ENCODE measurements at places on chromosomes 2 and 18.

DNA sequence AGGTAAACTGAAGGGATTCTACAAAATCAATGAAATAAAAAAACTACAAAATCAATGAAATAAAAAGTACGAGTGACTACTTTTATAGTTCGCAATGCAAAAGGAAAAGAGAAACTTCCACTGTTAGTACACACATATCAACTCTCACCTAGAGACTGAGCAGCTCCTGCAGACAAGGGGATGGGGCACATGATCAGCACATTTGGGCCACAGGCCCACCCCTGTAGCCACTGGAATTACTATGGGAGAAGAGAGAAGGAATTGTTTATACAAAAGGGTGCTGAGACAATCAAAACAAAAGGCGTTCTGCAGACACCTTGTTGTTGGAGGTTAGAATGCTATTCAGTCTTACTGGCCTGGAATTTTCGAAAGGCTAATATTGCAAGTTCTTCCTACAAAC is 34.7 kb upstream of the CD226 start:
- DNase-seq: no peak

GRCh38 chr2:199994371-199994770 is 39.0 kb downstream of the MAIP1 start:
- no peak for DNase-seq

DNA sequence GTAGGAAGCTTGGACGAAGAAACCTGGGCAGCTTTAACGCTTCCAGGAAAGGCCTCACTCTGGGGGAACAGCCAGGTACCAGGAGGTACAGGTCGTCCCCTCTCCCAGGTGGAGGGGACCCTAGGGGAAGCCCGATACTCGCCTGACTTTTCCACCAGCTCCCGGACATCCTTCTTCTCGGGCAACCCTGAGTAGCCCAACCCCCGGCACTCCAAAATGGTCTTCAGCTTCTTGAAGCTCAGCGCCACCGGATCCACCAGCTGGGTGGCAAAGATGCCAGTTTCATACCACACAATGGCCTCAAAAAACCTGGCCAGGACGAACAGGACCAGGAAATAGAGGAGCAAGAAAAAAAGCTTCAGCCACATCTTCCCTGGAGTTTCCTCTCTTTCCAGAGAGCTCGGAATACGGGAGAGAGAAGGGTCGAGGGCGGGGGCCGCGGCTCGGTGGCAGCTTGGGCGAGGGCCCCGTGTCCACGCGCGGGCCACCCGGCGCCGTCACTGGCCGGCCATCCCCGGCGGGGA is 1.1 kb downstream of the RNF103 start:
- DNase-seq: peak; percentile 18

DNA sequence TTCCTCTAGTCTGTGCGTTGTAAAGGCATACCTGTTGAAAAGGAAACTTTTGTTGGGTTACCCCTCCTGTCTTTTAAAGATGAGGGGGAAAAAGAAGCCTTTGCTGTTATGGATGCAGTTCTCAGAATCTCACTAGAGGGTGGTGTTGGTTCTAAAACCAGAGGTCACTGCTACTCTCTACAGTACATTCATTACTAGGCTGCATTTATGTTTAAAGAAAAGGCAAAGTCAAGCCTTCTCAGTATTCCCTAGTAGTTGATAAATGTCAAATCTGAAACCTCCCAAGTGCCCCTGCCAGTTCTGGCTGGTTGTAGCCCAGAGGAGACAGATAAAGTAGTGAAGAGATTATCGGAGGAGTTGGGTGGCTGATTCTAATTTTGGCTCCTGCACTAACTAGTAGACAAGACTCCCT is 1.4 kb upstream of the PLCL1 start:
- no peak for DNase-seq

DNA sequence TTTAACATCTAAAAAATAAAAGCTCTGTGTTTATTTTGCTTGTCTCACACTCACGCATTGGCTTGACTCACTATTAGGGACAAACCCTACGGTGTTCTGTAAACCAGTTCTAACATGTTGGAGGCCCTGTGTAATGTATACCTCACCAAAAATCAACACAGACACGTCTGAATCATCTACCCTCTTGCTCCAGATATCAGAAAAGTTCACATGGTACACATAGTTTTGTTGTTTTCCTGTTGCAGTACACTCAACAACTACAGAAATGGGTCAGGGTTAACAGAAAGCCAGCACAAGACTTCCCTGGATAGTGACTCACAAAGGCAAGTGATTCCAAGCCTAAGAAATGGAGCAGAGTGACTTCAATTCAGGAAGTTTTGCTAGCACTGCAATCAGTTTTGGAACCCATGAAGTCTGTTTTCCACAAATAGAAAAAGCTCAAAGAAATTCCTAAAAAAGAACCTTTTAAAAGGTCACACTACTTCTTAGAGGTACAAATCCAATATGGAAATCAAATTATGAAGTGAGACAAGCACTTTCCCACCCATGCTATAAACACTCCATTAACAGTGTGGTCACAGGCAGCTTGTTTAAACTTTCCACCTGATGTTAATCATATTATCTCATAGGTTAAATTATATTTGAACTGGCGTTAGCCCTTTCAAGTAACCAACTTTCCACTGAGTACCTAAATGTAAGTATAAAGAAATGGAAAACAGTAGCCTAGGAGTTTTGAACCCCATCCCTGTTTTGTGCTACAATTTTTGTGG is 87.4 kb downstream of the GAREM1 start:
- DNase-seq: no peak

- no peak for DNase-seq
Observed at GRCh38 chr18:13605901-13606300, 120.5 kb downstream of the FAM210A start.

GRCh38 chr2:119364798-119365197 is 1.8 kb downstream of the C2orf76 start:
- DNase-seq: no peak

DNA sequence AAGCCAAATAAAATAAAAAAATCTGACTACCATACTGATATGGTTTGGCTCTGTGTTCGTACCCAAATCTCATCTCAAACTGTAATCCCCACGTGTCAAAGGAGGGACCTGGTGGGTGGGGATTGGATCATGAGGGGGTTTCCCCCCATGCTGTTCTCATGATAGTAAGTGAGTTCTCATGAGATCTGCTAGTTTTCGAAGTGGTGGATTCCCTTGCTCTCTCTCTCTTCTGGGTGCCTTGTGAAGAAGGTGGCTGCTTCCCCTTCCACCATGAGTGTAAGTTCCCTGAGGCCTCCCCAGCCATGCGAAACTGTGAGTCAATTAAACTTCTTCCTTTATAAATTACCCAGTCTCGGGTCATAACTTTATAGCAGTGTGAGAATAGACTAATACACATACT is 123.8 kb upstream of the WDSUB1 start:
- no peak for DNase-seq

DNA sequence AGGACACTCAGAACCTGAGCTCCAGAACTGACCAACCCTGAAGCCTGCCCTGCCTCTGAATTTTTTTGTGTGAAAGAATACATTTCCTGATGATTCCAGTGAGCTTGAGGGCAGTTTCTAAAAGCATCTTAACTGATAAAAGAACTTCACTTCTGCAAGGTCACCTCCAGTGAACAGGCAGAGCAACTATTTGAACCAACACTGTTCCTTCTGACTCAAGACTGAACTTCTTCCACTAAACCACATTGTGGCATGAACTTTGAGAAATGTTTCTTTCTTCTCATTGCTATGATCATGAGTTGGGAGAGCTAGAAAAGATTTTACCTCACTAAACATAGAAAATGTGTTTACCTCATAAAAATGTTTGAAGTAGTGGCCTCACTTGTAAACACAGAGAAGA is 83.8 kb upstream of the SERTAD2 start:
- DNase-seq: no peak

GRCh38 chr2:37877457-37878315 is 47.4 kb upstream of the RMDN2 start:
- DNase-seq: no peak

All from WTC11 (cell line).